Upper lobe of right lung (tissue), 1 donor: ENCODE measurements at places on chromosomes 1 and 21. TPM values are rescaled to one million over a fixed set of nuclear protein-coding genes. Genes with fewer than 3 reads are reported as not detected.

DNA sequence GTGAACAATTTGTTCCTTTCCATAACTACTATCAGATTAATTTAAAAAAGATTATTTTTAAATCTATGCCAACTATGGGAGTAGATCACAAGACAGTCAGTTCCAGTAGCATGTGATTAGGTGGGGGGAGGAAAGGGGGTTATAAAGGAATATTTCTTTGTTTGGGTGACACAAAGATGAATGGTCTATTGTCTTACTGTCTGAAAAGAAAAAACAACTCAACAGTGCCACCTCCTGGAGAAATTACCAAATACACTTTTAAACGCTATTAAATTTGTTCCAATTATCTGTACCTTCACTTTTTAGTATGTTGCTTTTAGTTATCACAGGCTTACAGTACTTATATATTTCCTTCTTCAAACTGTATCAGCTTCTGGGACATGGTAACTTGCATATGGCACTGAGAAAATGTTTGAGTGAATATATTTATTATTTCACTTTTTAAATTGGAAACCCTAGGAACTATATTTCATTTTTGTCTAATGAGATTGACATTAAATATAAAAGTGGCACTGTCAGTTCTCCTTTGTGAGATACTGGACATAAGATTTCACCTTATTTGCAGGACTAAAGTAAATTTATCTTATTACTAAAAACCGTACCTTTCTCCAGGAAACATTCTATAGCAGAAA lies 1.7 kb upstream of the SORT1 start:
- DNase-seq, result no peak

DNA sequence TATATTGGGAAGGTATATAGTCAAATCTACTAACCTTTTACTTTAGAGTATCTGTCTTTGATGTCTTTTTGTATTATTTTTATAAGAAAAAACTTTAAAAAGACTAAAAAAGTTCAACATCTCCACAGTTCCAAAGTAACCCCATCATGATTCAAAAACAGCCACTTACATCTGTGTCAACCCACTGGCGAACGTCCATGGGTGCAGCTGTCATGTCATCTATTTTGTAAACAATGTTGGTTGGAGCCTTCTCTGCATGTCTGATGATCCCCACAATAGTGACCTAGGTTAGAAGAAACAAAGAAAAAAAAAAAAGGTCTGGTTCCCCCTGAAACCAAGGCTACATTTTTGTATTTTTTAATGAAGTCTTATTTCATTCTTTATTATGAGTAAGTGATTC lies 28.0 kb upstream of the SMPDL3B start:
- no peak for DNase-seq

GRCh38 chr1:5098981-5099385 lies 444.6 kb downstream of the AJAP1 start:
- DNase-seq, result no peak

- no peak for DNase-seq
Observed at GRCh38 chr1:109427171-109427467, 871 bp upstream of the PSMA5 start.

DNA sequence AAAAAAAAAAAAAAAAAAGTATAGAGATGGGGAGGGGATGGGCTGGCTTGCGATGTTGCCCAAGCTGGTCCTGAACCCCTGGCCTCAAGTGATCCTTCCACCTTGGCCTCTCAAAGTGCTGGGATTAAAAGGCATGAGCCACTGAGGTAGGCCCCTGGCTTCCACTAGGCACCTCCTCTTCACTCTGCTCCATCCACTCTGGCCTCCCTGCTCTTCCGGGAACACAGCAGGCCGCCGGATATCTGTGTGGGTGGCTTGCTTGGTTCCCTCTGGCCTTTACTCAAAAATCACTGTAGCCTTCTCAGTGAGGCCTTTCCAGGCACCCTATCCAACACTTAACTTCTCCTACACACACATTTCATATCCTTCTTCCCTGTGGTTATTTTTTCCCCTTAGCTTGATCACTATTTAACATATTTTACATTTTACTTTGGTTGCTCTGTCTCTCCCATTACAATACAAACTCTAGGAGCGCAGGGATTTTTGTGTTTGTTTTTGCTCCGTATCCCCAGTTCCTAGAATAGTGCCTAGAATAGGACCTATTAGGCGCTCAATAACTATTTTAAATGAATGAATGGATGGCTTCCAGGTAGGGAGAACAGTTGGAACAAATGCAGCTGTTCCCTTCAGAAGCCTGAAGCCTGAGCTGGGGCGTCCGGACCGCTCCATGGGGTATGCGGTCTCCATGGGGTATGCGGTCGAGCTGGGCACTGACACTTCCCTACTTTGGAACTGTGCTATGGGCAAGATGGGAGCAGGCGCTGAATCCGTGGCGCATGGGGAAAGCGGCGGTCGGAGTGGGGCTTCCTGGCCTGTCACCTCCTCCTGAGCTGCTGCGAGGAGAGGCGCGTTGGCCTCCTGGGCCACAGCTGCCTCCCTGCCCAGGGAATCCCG lies 46.7 kb downstream of the H3-3A start:
- no peak for DNase-seq

Gene CFAP107
- total RNA-seq, result not detected

DNA sequence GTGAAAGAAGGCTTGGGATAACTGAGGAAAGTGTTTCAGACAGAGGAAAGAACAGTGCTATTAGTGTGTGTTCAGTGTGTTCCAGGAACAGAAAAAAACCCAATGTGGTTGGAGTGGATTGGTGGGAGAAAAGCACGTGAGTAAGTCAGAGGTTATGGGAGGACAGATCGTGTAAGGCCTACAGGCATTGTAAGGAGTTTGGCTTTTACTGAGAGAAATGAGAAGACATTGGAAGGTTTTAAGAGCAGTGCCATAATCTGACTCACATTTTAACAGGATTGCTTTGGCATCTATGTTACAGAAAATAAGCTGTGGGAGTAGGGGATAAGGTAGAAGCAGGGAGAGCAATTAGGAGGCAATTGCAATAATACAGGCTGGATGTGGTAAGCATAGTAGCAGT lies 4.8 kb downstream of the ARPC5 start:
- DNase-seq, result no peak

Gene PRAMEF7
- total RNA-seq, result not detected

Gene RGS8
- total RNA-seq, result not detected

GRCh38 chr1:218025454-218025853 lies 259.6 kb upstream of the RRP15 start:
- no peak for DNase-seq

DNA sequence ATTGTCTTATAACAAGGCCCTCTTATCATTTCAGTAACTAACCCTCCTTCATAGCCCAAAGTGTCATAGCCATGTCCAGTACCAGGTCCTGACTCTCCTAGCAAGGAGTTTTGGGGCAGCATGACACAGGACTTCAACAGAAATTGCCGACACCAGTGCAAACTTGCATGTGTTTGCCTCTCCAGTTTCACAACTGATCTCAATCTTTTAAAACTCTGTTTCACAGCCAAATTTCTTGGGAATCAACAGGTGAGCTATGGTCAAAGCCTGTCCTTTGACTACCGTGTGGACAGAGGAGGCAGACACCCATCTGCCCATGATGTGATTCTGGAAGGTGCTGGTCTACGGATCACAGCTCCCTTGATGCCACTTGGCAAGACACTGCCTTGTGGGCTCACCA lies 36.8 kb downstream of the LAMC2 start:
- DNase-seq, result no peak

- no peak for DNase-seq
Observed at GRCh38 chr1:107263291-107263915, 122.6 kb downstream of the NTNG1 start.

DNA sequence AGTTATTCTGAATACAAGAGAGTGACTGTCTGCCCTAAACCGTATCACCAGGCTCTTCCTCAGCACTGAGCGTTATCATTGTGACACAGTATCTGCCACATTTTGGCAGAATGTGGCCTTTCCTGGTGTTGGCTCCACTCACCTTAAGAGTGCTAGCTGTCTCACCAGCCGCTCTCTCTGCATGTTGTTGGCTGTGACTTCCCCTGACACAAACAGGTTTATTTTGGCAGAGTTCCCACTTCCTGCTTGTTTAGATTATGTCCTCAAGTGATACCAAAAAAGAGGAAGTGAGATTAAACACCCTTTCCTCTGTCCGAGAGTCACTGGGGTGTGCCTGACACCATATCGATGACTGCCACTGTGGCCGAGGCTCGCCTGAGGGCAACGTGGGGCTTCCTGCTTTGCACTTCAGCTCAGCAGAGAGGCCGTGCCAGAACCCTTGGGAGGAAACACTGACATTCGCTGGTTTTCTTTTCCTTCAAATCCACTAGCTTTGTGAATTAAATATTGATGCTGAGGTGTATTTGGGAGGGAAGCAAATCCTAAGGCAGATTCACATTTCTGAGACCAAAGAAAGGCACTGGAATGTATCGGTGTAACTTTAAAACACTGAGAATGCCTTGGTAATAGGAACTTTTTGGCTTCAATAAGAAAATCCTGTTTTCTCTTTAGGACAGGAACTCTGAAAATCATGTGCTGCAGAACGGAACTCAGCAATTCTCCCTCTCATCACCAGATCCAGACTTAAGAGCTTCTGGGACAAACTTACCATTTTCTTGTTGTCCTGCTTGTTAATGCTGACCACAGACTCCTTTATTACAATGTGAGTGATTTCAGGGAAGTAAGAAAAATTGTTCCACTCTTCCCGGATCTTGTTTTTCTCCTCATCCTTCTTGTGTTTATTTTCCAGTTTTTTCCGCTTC lies 102.1 kb downstream of the JAK1 start:
- peak; percentile 82 for DNase-seq

DNA sequence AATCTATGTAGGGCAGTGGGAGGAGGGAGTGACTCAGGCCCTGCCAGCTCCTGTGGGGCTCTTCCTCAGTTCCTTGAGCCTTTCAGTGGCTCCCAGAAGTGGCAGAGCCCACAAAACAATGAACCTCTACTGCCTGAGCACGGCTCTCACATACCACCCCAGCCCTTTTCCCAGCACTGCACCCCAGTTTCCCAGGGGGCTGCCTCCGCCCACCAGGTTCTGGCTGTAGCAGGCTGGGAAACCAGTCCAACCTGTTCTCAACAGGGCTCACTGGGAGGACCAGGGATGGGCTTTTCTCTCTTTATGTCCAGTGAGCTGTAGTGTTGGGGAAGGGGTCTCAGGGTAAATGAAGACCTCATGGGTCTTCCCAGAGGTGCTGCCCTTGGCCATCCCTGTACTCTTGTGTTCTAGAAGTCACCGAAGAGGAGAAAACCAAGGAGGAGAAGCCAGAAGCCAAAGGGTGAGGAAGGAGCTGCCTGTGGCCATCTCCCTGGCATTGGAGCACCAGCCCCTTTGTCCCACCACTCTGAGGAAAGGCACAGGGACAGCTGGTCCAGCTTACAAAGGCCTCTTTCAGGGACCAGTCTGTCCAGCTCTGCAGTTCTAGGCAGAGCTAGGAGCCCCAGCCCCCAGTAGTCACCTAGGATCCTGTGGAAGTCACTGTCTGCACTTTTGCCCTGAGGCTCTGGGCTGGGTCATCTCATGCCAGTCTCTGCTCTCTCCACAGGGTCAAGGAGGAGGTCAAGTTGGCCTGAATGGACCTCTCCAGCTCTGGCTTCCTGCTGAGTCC lies 3.5 kb downstream of the MARCKSL1 start:
- DNase-seq, result no peak

- peak; percentile 40 for DNase-seq
Observed at GRCh38 chr1:228304225-228304624, 96.4 kb downstream of the OBSCN start.

GRCh38 chr1:42690477-42691156 lies 8.4 kb downstream of the YBX1 start:
- no peak for DNase-seq

- no peak for DNase-seq
Observed at GRCh38 chr1:241172486-241172885, 184.5 kb downstream of the RGS7 start.

DNA sequence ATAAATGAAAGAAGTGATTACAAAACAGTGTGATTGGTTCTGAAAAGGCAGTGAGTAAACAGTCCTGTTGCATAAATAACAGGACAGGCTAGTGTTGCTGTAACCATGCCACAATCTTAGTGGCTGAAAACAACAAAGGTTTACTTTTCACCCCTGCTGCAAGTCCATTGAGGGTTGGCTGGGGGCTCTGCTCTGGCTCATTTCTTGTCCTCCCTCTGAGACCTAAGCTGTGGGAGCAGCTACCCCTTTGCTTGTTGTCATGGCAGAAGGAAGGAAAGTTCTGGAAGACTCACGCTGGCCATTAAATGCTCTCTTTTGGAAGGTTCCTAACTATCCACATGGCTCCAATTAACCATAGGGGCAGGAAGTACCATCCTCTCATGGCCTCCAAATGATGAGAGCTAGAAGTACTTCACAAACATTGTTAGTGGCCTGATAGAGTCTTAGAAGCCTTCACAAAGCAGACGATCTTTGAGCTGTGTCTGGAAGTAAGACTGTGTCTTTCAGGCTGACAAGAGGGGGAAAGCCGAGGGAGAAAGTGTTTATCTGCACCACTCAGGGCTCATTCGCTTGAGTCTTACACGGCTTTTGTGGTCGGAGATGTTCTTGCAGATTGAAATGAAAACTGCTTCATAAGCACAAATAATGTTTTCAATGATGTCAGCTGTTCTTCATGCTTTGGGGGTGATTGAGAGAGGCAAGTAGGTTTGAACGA lies 11.9 kb downstream of the RCSD1 start:
- DNase-seq, result no peak

GRCh38 chr21:43364851-43365424 lies 62.0 kb downstream of the SIK1 start:
- DNase-seq, result no peak
